A172 (cell line): ENCODE measurements at places on chromosomes 5 and 9.
A peak's percentile ranks its signal among the peaks of the same experiment; 100 is the strongest.

GRCh38 chr9:748861-749497 lies 92.5 kb upstream of the DMRT1 start:
- DNase-seq = no peak

- no peak for DNase-seq
Observed at GRCh38 chr9:76200315-76200714, 193.9 kb downstream of the RFK start.

DNA sequence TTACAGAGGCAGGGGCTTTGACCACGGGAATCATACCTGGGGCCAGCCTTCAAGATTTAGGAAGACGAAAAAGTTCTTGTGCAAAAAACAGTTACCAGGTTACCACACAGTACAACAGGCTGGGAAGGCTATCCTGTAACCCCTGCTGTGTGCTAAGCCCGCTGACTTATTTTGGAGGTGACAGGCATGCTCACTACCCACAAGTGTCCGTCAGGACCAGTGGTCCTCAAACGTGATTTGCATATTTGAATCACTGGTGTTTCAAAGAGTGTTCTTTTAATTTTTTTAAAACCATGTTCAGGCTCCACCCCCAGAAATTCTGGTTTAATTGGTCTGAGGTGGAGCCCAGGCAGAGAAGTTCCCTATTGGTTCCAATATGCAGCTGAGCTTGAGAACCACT lies 146.6 kb downstream of the TTLL11 start:
- DNase-seq = no peak

GRCh38 chr9:132749306-132749705 lies 79.0 kb downstream of the GTF3C4 start:
- no peak for DNase-seq

DNA sequence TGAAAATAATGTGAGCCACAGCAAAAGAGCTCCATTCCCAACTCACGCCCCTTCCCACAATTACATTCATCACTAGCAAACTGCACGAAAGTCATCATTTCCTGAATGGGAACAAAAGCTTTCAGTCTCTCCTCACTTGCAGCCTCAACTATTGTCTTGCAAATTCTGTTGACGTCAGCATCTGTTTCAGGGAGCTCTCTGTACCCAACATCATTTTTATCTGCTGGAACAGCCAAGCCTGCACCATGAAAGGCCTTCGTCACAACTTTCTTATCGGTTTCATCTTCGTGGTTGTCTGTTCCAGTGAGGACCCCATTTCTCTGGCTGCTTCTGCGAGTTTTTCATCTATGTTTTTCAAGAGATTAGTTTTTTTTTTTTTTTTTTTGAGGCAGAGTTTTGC lies 14.3 kb upstream of the RNF130 start:
- DNase-seq = no peak

DNA sequence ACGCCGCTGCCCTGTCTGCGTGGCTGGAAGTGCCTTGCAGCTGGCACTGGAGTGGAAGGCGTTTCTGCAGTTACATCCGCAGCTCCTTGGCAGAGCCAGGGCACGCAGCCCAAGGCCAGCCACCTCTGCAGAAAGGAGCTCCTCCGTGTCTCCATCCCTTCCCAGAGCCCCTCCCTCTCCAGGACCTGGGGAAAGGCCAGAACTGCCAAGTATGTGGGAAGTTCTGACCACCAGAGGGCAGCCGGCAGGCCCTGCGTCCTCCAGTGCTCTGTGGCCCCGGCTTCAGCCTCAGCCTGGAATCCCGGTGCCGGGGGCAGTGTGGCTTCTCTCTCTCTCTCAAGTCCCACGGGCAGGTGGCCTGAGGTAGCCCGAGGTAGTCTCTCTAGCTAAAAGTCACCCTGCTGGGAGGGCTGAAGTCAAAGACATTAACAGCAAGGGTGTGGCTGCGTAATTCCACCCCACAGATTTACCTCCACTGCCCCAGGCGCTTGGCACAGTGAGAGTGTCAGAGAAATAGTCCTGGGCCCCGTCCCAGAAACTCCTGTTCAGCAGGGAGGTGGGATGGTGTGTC lies 101.7 kb upstream of the FCN2 start:
- DNase-seq = peak; percentile 64

DNA sequence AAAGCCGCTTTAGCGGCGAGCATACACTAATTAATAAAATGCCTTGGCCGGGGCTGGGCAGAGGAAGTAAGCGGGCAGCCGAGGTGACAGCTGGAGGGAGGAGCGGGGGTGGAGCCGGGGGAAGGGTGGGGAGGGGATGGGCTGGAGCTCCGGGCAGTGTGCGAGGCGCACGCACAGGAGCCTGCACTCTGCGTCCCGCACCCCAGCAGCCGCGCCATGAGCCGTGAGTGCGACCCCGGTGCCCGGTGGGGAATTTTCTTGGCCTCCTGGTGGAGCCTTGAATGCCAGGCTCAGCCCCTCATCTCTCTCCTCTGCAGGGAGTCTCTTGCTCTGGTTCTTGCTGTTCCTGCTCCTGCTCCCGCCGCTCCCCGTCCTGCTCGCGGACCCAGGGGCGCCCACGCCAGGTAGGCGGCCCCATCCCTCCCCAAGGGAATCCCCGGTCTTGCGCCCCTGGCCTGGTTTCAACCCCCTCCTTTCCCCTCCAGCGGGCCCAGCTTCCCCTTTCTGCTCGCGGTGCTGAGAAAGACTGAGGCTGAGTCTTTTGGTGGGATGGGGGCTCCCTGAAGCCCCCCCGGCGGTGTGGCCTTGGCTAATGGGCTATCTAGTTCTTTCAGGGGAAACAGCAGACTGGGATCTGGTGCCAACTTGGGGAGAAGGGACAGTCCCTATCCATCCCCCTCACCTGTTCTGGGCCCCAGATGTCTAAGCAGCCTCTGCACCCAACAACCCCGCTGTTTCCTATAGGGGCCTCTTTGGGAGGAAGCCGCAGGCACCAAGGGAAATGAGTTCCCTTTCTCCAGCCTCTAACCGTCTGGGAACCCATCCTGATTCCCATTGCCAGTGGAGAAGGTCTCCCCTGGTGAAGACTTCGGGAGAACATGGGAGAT lies at the start of gene PTGS1:
PTGS1 (plus strand) TSS at position 156 of the 887 bp plus-strand sequence; CDS start at position 217, 61 bp downstream.
- no peak for DNase-seq

- DNase-seq = no peak
Observed at GRCh38 chr9:112170235-112170634, 4.9 kb downstream of the SUSD1 start.

GRCh38 chr5:131357739-131358561 lies 94.1 kb downstream of the CDC42SE2 start:
- DNase-seq = no peak

DNA sequence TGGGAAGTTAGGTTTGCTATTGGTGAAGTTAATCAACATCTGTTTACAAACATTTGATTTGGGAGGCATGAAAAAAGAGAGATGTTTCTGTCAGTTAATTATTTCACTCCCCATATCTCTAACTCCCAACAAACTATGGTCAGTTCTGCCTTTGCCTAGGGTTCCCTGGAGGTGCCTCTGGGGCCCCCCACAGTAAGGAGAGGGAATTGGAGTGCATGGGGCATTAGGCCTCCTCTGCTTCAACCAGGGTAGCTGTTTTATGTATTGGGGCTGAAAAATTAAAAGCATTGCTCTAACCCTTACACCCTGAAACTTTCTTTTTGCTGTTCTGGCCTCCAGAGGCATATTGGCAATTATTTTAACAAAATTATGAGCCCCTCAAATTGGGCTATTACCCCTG lies 32.3 kb downstream of the RUSC2 start:
- no peak for DNase-seq
